Parietal lobe (tissue), 2 donors: ENCODE measurements at places on chromosomes 6 and 20. TPM values are rescaled to one million over a fixed set of nuclear protein-coding genes. Genes with fewer than 3 reads are reported as not detected.

The SLC12A5 gene
- 33.8 TPM for total RNA-seq

The CAGE1 gene
- total RNA-seq: not detected

The COL9A1 gene
- total RNA-seq: 11.0 TPM

The LST1 gene
- total RNA-seq: not detected

The C6orf58 gene
- total RNA-seq: 2.2 TPM
